ENCODE measurements at places on chromosomes 6 and 20.

- no peak for DNase-seq
These were observed 26.1 kb downstream of the CHMP4B start for GRCh38 chr20:33837096-33837830.

GRCh38 chr6:82766476-82766875, 299.2 kb downstream of the UBE3D start:
- DNase-seq: no peak

- no peak for DNase-seq
These were observed 93.3 kb downstream of the EDN1 start for GRCh38 chr6:12383448-12383847.

DNA sequence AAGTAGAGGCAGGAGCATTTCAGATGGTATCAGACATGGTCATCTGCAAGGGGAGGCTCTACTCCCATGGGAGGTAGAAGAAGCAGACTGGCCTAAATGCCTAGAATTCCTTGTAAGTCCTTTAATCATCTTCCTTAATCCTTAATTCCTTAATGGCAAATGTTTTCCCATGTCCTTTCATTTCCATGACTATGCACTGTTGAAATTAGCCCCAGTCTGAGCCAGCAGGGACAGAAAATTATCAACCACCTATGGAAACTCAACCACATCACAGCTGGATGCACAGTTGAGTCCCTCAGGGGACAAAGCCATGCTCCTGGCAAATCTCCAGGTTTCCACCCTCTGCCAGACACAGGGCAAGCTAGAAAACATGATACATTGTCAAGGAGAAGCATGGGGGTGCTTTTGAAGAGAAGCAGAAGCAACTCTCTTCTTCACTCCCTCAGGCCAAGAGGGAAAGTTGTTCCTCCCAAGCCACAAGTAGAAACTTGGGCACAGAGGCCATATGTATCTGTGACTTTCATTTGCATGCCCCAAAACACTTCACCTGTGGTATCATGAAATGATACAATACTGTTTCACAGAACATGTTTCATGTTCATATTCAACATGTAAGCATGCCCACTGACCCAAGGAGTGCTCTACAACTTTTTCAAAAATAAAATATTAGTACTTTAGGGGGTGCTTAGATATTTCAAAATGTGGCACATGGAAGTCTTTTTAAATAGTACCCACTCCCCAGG, 683.6 kb downstream of the KIF16B start:
- no peak for DNase-seq

DNA sequence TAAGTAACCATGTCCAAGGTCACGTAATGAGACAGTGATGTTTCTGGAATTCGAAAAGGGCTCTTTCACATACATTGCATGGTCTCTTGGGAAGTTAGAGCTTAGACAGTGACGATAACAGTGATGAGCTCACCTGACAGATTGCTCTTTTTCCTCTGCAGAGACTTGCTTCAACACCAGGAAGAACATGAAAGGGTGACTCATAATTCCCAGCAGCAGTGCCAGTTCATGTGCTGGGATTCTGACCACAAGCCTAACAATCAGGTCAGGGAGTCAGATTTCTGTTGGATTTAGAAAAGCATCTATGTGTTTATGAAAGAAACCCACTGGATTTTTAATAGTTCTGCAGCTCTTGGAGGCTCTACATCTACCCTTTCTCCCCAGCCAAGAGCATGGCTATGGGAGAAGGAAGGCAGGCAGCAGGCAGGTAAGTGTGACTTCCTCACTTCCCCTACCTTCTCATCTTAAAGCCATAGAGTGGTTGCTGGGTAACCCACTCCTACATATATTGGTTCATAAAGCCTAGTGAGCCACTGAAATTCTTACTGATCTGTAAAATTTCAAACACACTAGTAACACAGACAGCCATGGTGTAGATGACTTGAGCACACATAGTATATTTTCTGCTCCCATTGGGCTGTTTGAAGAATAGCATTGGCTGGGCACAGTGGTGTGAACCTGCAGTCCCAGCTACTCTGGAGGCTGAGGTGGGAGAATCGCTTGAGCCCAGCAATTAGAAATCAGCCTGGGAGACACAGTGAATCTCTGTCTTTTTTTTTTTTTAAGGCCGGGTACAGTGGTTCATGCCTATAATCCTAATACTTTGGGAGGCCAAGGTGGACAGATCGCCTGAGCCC, 44.4 kb upstream of the LOC128125822 start:
- DNase-seq: no peak

DNA sequence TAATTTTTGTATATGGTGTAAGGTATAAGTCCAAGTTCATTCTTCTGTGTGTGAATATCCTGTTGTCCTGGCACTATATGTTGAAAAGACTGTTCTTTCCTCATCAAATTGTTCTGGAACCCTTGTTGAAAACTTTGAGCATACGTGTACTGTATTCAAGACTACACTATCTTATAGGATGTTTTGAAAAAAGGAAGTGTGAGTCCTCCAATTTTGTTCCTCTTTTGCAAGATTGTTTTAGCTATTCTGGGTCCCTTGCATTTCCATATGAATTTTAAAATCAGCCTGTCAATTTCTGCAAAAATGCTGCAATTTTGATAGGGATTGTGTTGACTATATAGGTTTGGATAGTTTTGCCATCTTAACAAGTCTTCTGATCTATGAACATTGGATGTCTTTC, 195.2 kb downstream of the BACH2 start:
- DNase-seq: no peak

DNA sequence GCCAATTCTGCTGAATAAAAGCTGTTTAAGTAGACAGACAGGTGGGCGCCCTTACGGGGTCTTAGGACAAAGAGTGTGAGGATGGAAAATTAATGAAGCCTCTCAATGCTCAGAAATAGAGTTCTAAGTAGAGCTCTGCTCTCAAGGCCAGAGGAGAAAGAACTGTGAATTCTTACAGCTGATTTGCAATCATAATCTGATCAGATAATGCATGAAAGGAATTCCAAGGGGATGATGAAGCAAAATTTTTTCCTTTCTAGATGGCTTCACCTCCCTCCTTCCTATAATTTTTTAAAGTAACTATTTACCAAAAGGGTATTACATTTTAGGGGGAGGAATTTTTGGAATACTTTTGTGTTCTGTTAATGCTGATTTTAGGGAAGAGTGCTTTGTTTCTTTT, 308.1 kb upstream of the HS3ST5 start:
- no peak for DNase-seq

DNA sequence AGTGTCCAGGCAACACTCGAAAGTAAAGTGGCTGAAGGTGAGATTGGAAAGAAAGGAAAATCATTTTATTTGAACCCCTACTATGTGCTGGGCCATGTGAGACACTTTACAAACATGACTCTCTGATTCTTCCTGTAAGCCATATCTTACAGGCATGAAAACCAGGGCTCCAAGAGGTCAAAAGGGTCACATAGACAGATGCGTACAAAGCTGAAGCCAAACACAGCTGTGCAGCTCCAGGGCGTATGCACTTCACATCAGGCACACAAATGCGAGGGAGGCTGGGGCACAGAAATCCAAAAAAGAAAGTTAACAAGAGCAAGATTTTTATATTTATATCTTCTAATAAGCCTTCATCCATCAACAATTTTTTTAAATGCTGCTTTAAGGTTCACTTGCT, 176.5 kb downstream of the PHACTR1 start:
- DNase-seq: no peak

DNA sequence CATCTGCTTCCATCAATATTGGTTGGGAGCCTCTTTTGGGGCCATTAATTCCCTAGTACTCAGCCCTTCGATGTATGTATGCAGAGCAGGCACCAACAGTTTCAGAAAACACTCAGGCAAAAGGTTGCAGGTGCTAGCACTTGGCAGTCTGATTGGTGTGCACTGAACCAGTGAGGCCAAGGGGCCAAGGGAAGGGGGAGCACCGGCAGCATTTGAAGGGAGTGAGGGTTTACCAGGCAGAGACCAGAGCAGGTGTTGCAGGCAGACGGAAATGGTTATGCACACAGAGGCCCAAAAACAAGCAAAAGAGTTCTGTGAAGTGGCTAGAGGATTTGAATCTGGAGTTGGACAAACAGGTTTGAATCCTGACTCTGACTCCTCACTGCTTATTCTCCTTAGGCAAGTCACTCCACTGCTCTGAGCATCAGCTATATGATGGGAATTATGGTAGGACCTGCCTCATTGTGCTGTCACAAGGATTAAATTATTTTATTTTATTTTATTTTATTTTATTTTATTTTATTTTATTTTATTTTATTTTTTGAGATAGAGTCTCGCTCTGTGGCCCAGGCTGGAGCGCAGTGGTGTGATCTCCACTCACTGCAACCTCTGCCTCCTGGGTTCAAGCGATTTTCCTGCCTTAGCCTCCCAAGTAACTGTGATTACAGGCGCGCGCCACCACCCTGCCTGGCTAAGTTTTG, 58.1 kb upstream of the SHLD1 start:
- no peak for DNase-seq

DNA sequence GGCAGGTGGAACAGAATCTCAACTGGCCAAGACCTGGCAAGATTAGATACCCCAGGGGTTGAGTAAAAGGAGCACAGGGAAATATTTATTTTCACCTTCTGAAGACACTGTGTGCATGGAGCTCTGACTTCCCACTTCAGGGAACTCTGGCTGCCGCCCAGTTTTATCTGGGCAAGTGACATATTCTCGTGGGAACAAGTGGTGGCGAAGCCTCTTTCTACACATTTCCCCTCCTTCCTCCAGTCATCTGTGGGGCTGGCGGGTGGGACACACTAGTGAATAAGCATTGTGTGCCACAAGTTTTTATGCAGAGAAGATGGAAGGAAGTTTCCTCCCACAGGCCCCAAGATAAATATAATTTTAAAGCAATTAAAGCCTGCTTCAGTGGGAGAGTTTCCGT, 23.6 kb downstream of the NSFL1C start:
- no peak for DNase-seq

DNA sequence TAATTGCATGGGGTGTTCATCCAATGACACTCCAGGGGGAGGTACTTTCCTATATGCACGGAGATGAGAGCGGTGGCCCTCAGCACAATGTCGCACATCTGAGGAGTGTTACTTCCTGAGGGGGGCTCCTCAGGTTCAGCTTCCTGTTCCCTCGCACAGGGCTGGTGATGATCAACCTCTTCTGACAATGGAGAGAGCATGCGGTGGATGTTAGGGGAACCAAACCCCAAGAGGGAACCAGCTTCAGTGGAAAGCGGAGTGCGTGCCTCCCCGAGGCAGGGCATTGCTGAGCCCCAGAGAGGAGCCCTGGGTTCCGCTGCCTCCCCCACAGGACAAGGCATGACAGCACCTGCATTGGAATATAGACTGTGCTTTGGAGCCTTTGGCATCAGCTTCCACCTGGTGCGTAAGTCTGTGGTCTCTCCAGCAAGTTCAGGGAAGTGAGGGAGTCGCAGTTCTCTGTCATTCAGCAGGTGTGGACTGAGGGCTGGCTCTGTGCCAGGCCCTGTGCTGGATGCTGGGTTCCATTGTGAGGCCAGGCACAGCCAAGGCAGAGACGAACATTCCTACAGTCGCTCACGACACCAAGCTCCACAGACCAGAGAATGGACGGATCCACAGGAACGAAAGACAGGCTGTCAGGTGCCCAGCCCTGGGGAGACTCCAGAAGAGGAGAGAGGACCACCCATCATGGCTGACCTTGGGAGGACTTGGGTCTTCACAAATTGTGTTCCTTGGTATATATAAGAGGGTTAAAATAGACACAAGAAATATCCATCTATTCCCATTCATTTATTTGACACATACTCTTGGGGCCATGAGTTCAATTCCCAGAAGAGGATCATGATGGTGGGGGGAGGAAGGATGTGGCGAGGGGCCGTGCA, 3.9 kb upstream of the ZNF831 start:
- peak; percentile 18 for DNase-seq

GRCh38 chr6:158087224-158087867, 80.7 kb downstream of the SERAC1 start:
- DNase-seq: peak; percentile 32

GRCh38 chr6:15239616-15240364, 6.1 kb upstream of the JARID2 start:
- no peak for DNase-seq

GRCh38 chr20:59143326-59143725, 20.3 kb upstream of the ZNF831 start:
- DNase-seq: no peak

- DNase-seq: peak; percentile 55
These were observed 155.1 kb upstream of the SOX4 start for GRCh38 chr6:21438237-21438985.

DNA sequence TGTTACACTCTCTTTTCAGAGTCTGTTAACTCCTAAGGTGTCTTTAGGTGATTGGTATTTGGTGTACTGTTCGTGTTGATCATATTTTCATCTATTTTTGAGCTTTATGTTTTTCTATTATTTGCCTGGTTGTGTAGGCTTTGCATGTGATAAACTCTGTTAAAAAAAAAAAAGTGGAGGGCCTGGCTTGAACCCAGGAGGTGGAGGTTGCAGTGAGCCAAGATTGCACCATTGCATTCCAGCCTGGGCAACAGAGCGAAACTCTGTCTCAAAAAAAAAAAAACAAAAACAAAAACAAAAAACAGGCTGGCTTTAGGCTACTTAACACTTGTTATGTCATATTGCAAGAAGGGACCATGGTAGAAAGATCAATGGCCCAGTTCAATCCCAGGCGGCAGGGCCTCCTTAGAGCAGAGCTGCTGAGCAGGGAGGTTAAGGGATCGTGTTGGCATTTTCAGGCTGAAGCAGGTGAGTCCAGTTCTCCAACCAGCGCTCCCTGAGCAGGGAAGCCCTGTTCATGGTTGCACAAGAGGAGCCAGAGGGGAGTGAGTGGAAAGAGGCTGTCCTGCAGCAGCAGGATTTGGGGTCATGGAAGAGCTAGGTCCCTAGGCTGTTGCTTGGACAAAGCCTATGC, 8.5 kb downstream of the PYGB start:
- no peak for DNase-seq

Data from HL-60 (cell line).